CD4-positive, alpha-beta T cell treated with Interleukin-4 for 4 hours (primary cell): ENCODE measurements at places on chromosomes 12 and 14.

- no peak for DNase-seq
These were observed 13.7 kb upstream of the LIMA1 start for GRCh38 chr12:50297027-50297426.

- no peak for DNase-seq
These were observed 12.8 kb downstream of the CLSTN3 start for GRCh38 chr12:7142809-7143465.

GRCh38 chr12:15545334-15545733, 223.0 kb downstream of the PTPRO start:
- DNase-seq = no peak

DNA sequence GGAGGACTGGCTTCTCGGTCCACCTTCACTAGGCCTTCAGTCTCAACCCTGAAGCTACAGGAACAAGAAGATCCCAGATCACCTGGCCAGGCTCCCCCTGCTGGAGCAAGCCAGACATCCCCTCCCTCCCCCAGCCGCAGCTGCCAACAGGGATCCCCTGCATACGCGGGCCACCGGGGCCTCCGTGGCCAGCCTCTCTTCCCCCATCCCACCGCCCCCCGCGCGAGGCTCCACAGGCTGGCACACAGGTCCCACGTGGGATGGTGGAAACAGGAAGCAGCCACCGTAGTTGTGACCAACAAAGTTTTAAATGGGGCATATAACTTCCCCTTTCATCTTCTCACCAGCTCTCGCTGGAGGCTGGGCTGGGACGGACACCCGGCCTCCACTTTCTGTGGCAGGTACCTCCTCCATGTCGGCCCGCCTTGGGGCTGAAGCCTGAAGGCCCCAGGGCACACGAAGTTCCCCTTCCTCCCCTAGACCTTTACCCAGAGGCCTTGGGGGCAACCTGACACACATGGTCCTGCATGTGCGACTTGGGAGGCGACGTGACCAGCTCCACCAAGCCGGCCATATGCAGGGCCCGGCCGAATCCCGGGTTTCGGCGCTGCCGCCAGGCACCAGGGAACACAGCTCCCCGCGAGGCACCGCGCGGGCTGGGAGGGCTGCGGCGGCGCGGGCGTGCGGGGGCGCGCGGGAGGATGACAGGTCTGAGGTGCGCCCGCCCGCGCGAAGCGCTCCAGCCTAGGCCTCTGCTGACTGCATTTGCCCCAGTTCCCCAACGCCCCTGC, 44.4 kb upstream of the PNMA1 start:
- peak; percentile 63 for DNase-seq

DNA sequence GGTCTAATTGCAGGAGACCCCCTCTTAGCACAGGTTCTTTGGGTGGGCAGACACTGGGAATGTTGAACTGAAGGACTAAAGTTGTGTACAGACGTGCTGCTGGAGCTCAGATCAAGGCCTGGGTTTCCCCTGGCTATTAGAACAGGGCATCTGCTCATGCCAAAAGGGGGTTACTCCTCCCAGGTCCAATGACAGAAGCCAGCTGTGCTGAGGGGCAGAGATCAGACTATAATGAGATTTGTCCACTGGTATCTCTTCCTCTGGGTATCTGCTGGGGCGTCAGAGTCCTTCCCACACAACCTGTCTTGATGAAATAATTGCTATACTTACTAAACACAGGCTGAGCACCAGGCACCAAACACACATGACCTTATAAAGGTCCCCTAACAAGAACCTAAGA, 42.6 kb downstream of the LTBP2 start:
- DNase-seq = no peak

- no peak for DNase-seq
These were observed 44.5 kb upstream of the VPS33A start for GRCh38 chr12:122310626-122311333.

GRCh38 chr14:58177125-58177524, 22.8 kb upstream of the ACTR10 start:
- DNase-seq = no peak

DNA sequence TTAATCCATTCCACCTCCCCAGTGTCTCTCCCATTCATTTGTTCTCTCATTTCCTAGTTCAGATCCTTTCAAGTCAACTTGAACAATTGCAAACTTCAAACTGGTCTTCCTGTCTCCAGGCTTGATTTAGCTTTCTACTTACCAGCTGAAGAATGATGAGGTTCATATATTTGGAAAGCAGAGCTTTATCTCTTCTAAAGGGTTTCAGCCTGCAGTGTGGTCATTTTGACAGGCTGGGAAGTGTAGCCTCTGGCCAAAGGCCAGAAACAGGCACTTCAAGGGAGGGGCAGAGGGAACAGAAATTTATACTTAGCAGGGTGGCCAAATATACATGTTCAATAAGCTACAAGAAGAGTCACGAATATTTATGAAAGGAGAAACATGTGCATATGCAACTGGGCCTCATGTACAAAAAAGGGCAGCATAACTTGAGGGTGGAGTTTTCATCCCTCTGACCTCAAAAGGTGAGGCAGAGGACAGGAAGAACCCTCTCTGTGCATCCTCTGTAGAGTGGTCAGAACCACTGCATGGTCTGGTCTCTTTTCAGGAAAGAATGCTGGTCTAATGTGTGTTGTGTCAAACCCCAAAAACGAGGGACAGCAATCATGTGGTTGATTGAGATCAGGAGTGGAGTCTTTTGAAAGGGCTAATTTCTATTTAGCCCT, 34.0 kb upstream of the HECTD1 start:
- DNase-seq = no peak

- no peak for DNase-seq
These were observed 11.8 kb upstream of the RCOR1 start for GRCh38 chr14:102580550-102581110.

- no peak for DNase-seq
These were observed 172.4 kb downstream of the PHETA1 start for GRCh38 chr12:111196532-111196931.

DNA sequence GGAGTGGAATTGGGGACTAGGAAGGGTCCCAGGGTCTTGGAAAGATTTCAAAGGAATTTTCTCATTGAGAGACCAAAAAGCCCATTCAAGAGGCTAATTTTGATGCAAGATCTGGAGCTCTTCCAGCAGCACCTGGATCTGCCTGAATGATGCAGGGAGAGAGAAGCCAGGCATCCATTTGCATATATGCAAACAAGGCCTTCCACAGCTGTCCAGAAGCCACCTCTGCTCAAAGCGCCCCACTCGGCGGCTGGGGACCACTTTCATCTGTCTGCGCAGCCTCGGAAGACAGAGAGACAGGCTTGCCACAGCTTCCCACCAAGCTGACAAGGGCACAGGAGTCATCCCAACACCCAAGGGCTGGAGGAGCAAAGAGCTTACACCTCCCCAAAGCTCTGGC, 295.6 kb downstream of the DPF3 start:
- DNase-seq = no peak

- no peak for DNase-seq
These were observed 17.2 kb downstream of the ADCY6 start for GRCh38 chr12:48771588-48772112.

- DNase-seq = no peak
These were observed 83.5 kb upstream of the NCOR2 start for GRCh38 chr12:124650912-124651311.

DNA sequence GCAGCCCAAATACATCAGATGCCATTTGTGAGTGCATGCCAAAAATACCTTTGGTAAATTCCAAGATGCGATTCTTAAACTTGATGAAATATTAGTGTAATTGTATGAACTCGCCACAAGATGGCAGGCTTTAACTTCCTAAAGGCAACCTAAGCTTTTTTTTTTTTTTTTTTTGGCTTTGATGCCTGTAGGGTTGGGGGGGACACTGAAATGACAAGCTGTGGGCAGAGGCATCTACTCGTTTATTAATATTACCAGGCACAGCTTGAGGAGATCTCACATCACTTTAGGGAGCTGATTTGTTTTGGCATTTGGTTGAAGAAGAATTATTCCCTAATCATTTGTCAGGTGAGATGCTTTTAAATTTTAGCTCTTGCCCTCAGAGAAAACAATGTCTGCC, 126.7 kb upstream of the CCDC196 start:
- DNase-seq = peak; percentile 27

GRCh38 chr12:15443611-15444010, 121.3 kb downstream of the PTPRO start:
- no peak for DNase-seq

GRCh38 chr12:1995205-1995896, 8.9 kb downstream of the DCP1B start:
- no peak for DNase-seq

GRCh38 chr12:104763168-104763805, 194.8 kb downstream of the SLC41A2 start:
- peak; percentile 17 for DNase-seq

DNA sequence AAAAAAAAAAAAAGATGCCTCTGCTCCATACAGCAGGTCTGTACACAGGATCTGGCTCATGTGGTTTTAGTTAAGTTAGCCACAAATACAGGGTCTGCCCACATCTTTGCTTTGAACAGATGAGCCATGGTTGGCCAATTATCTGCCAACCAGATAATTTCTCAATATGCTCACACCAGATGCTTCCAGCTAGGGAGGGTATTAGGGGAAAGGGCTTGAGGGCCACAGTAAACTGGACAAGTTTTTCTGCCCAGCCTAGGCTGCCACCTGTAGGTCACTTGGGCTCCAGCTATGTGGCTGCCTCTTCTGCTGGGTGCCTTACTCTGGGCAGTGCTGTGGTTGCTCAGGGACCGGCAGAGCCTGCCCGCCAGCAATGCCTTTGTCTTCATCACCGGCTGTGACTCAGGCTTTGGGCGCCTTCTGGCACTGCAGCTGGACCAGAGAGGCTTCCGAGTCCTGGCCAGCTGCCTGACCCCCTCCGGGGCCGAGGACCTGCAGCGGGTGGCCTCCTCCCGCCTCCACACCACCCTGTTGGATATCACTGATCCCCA, 776 bp downstream of the RDH5 start:
- peak; percentile 33 for DNase-seq

GRCh38 chr14:73173092-73173735, 36.9 kb downstream of the PSEN1 start:
- DNase-seq = peak; percentile 27

DNA sequence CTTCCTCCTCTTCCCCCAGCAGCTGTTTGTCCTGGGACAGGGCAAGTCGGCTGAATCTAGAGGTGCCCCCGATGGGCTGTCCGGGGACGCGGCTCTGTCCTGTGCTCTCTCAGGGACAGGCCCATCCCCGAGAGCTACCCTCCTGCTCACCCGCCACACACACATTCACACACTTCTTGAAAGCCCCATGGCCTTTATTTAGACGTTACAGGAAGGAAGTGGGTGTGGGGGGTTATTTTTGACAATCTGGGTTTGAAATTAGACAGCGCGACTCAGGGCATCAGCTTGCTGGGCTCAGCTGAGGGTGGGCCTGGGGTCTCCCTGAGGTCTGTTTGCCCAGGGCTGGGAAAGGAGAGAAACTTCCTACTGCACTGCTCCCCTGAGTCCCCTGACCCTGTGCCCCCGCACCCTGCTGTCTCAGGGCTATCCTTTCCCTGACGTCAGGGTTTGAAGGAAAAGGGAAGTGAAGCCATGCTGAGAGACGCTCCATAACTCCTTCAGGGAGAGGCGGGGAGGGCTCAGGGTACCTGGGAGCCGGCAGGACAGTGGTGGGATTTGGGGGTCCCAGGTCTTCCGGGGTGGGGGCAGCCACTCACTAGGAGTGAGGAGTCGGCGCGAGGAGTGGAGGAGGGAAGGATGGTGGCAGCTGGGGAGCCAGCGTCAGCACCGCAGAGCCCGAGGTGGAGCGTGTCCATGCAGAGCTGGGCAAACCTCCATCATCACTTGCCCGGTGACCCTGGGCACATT, 8.1 kb downstream of the PTPN6 start:
- peak; percentile 89 for DNase-seq

DNA sequence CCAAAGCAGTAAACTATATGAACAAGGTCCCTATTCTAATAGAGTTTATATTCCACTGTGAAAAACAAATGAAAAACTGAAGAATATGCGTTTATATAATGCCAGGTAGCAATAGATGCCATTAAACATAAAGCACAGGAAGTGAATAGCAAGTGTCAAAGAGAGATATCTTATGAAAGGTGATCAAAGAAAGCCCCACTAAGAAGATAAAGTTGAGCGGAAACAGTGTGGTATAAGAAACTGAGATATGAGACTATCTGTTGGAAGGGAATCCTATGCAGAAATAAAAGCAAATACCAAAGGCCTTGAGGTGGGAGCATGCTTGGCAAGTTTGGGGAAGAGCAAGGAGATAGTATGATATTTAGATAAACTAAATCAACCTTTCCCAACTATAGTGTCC, 123.1 kb upstream of the FAR2 start:
- no peak for DNase-seq

- no peak for DNase-seq
These were observed 137.4 kb downstream of the CALM1 start for GRCh38 chr14:90534091-90534837.

DNA sequence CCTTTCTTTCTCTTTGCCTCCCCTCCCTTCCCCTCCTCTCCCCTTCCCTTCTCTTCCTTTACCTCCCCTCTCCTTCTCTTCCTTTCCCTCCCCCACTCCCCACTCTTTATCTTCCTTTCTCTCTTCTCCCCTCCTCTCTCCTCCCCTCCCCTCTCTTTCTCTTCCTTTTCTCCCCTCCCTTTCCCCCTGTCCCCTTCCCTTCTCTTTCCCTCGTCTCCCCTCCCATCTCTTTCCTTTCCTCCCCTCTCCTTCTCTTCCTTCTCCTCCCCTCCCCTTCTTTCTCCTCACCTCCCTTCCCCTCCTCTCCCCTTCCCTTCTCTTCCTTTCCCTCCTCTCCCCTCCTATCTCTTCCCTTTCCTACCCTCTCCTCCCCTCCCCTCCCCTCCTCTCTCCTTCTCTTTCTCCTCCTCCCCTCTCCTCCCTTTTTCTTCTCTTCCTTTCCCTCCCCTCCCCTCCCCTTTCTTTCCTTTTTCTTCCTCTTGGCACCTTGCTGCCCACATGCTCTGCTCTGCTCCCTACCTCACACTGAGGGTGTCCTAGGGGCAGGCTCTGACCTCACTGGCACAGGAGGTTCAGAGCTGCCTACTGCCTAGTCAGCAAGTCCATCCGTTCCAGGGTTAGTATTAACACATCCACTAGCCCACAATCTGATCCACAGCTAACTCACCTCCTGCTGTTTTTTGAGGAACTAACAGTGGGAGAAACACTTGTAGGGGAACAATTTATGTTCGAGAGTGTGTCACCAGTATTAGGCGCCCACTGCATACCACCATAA, 101.0 kb downstream of the NUAK1 start:
- DNase-seq = no peak

DNA sequence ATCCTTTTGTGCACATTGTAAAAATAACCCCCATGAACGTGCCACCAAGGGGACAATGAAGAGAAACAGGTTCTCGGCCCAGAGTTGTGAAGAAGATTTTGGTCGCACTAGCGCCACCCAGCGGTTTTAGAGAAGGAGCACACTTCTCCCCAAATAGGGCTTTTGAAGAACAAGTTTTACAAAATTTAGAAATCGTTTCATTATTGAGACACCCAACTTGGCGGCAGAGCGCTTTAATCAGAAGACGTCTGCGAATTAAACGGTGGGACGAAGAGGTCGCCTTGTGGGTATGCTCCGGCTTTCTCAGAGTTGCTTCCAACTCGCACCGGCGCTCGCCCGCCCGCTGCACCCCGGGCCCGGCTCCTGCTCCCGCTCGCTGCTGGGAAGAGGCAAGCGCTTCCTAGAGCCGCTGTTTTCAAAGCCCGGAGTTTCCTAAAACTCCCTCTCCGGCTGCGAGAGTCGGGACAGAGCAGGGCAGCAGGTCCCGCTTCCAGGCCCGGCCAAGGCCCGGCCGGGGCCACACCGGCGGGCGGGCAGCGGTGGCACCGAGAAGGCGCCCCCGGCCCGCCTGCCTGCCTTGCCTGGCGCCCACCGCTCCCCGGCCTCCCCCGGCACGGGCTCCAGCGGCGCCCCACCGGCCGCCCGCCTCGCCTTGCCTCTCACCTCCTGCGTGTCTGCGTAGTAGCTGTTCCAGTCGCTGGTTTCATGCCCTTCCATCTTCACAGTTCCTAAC, 645 bp downstream of the FOXA1 start:
- no peak for DNase-seq

- DNase-seq = no peak
These were observed 96.7 kb upstream of the HSPB8 start for GRCh38 chr12:119082016-119082415.
